ENCODE measurements at places on chromosomes 6 and 20.

- H3K27me3 ChIP-seq, result no peaks in the 10 kb centered on the region
- peak overlapping the region; percentile 20 for H3K27ac ChIP-seq
- H3K4me1 ChIP-seq, result peaks cover 5% of the 10 kb centered on the region
- no peaks in the 10 kb centered on the region for H3K36me3 ChIP-seq
- no peak overlapping the region for H3K4me3 ChIP-seq
Observed at GRCh38 chr6:108988765-108989164, 105.9 kb downstream of the SESN1 start.

DNA sequence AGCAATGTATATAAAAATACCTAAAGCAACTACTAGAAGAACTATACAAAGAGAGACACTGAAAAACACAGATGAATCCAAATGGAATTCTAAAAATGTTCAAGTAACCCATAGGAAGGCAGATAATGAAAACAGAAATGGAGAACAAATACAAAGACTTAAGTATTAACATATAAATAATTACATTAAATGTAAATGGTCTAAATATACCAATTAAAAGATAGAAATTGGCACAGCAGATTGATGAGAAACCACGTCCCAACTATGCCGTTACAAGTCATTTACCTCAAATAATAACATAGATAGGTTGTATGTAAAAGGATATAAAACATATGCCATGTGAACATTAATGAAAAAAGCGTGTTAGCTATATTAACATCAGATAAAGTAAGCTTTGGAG lies 40.1 kb downstream of the CEP85L start:
- no peak overlapping the region for H3K27ac ChIP-seq
- no peaks in the 10 kb centered on the region for H3K4me1 ChIP-seq
- no peaks in the 10 kb centered on the region for H3K36me3 ChIP-seq
- DNase-seq, result no peak
- H3K4me3 ChIP-seq, result no peak overlapping the region
- H3K27me3 ChIP-seq, result no peaks in the 10 kb centered on the region

DNA sequence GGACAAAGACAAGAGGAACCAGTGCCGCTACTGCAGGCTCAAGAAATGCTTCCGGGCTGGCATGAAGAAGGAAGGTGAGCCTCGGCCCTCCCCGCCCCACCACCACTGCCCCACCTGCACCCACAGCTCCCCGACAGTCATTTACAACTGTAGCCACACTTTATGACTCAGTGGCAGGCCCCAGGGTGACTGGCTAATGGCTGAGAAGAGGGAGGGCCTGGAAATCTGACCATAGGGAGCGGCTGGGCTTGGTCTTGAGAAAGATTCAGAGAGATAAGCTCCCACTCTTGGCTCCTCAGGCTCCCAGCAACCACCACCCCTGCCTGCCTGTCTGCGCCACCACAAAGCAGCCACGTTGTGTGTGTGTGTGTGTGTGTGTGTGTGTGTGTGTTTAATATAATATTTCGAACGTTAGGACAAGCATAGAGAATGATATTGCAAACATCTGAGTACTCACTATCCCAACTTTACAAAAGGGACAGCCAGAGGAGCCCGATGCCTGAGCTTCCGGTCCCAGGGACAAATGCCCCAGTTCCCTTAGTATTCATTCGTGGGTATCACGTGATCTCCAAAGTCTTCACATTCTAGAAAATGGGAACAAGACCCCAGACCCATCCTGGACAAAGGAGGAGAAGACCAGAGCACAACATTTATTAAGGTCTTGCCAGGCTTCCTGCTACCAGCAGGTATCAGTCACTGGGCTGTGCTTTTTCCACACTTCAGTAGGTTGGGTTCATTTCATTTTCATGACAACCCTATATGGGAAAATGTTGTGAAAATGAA lies 52.1 kb downstream of the HNF4A start:
- H3K27ac ChIP-seq, result no peak overlapping the region
- H3K27me3 ChIP-seq, result peaks cover 11% of the 10 kb centered on the region
- no peak for DNase-seq
- no peak overlapping the region for H3K4me3 ChIP-seq
- H3K36me3 ChIP-seq, result no peaks in the 10 kb centered on the region

DNA sequence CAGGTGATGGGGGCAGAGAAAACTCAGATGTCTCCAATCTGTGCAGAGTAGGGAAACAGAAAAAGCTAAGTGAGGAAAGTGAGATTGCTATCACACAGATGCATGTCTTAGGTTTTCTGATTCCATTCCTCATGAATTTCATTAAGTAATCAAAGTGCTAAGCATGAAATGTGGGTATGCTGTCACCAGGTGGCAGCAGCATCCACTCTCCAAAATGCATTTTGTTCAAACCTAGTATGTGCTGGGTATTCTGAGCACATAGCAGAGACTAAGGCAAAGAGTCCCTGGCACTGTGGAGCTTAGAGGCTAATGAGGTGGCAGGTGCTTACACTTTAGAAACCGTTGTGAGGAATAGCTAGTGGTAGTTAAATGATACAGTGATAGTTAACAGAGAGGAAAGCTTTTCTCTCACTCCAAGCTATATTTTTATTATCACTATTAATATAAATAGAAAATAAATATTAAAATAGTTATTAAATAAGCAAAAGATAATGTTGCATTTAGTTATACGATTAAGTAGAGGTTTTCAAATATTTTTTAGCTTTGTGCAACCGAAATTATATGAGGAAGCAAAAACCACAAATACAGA lies 179.5 kb downstream of the CDH26 start:
- no peaks in the 10 kb centered on the region for H3K36me3 ChIP-seq
- peak overlapping the region; percentile 41 for H3K4me3 ChIP-seq
- peaks cover 36% of the 10 kb centered on the region for H3K4me1 ChIP-seq

GRCh38 chr6:17525637-17526036 lies 74.5 kb upstream of the FAM8A1 start:
- H3K27me3 ChIP-seq, result no peaks in the 10 kb centered on the region
- no peaks in the 10 kb centered on the region for H3K4me1 ChIP-seq
- H3K27ac ChIP-seq, result no peak overlapping the region
- no peaks in the 10 kb centered on the region for H3K36me3 ChIP-seq

GRCh38 chr6:165987483-165988301 lies 180.0 kb downstream of the TBXT start:
- no peaks in the 10 kb centered on the region for H3K36me3 ChIP-seq
- no peak overlapping the region for H3K4me3 ChIP-seq
- no peaks in the 10 kb centered on the region for H3K4me1 ChIP-seq
- H3K27ac ChIP-seq, result no peak overlapping the region
- H3K27me3 ChIP-seq, result peaks cover 22% of the 10 kb centered on the region

DNA sequence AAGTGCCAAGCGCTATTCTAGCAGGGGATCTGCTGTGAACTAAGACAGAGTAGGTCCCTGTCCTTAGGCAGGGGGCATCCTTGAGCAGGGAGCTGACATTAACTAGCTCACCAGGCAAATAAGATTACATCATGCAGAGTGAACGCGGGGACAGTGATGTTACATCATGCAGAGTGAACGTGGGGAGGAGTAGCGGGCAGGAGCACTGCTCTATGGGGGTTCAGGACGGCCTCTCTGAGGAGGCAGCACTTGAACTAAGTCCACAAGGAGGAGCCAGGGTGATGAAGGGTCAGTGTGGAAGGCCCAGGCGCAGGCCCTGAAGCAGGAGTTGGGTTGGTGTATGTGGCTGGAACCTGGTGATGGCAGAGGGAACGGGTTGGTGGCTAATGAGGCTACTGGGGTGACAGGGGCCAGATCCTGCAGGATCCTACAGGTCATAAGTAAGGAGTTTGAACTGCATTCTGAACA lies 38.7 kb downstream of the KAT14 start:
- H3K27me3 ChIP-seq, result no peaks in the 10 kb centered on the region
- H3K4me3 ChIP-seq, result no peak overlapping the region
- peaks cover 33% of the 10 kb centered on the region for H3K36me3 ChIP-seq
- H3K4me1 ChIP-seq, result no peaks in the 10 kb centered on the region
- no peak for DNase-seq

GRCh38 chr6:159178847-159179246 lies 9.6 kb downstream of the FNDC1 start:
- H3K4me3 ChIP-seq, result no peak overlapping the region
- H3K27ac ChIP-seq, result no peak overlapping the region
- H3K36me3 ChIP-seq, result no peaks in the 10 kb centered on the region
- H3K4me1 ChIP-seq, result no peaks in the 10 kb centered on the region
- no peak for DNase-seq

DNA sequence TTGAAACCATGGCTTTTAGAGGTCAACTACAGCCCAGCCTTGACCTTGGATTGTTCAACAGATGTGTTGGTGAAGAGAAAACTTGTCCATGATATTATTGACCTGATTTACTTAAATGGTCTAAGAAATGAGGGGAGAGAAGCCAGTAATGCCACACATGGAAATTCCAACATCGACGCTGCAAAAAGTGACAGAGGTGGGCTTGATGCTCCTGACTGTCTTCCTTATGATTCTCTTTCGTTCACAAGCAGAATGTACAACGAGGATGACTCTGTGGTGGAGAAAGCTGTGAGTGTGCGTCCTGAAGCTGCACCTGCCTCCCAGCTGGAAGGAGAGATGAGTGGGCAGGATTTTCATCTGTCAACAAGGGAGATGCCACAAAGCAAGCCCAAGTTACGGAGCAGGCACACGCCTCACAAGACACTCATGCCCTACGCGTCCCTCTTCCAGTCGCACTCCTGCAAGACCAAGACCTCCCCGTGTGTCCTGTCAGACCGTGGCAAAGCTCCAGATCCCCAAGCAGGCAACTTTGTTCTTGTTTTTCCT lies 16.2 kb downstream of the TTLL2 start:
- H3K36me3 ChIP-seq, result no peaks in the 10 kb centered on the region
- H3K27ac ChIP-seq, result no peak overlapping the region
- no peaks in the 10 kb centered on the region for H3K27me3 ChIP-seq
- no peaks in the 10 kb centered on the region for H3K4me1 ChIP-seq
- no peak for DNase-seq
- H3K4me3 ChIP-seq, result no peak overlapping the region

DNA sequence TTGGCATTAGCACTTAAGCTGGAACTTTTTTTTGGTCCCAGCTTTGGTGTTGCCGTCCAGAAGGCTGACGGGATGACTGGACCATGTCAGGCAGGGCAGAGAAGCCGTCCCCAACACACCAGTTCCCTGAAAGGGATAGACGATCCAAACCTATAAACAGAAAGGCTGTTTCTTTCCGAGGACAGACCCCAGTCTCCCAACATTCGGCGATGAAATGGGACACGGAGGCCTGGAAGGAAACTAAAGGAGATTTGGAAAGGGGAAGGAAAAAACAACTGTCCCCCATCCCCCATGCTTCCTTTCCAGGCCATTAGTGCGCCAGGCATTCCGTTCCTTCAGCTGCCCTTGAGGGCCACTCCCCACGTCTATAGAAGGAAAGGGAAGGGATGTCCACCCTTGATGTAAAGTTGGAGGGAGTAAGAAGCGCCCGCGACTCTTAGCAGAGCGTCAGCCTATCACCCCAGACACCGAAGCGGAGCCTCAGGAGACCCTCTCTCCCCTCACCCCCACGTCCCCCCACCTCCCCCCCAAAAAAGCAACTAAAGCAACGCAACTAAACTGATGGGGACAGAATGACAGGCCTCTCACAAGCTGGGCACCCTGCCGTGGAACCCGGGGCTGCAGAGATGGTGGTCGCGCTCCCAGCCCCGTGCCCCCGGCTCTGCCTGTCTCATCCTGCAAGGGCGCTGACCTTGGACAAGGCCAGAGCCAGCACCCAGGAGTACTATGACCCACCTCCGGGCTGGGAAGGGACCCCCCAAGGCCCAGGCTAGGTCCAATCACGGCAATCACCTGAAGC lies 638 bp downstream of the BLCAP start:
- H3K27me3 ChIP-seq, result no peaks in the 10 kb centered on the region
- H3K27ac ChIP-seq, result peak overlapping the region; percentile 97
- peaks cover 23% of the 10 kb centered on the region for H3K4me1 ChIP-seq
- no peak for DNase-seq
- H3K36me3 ChIP-seq, result no peaks in the 10 kb centered on the region

- H3K4me1 ChIP-seq, result peaks cover 10% of the 10 kb centered on the region
- no peak overlapping the region for H3K4me3 ChIP-seq
- H3K27me3 ChIP-seq, result no peaks in the 10 kb centered on the region
Observed at GRCh38 chr6:8059129-8059528, 5.1 kb downstream of the BLOC1S5 start.

GRCh38 chr6:4935975-4936680 lies 67.7 kb downstream of the RPP40 start:
- no peak overlapping the region for H3K4me3 ChIP-seq
- no peaks in the 10 kb centered on the region for H3K4me1 ChIP-seq
- H3K27me3 ChIP-seq, result no peaks in the 10 kb centered on the region
- H3K27ac ChIP-seq, result no peak overlapping the region
- DNase-seq, result no peak
- H3K36me3 ChIP-seq, result peaks cover 6% of the 10 kb centered on the region

DNA sequence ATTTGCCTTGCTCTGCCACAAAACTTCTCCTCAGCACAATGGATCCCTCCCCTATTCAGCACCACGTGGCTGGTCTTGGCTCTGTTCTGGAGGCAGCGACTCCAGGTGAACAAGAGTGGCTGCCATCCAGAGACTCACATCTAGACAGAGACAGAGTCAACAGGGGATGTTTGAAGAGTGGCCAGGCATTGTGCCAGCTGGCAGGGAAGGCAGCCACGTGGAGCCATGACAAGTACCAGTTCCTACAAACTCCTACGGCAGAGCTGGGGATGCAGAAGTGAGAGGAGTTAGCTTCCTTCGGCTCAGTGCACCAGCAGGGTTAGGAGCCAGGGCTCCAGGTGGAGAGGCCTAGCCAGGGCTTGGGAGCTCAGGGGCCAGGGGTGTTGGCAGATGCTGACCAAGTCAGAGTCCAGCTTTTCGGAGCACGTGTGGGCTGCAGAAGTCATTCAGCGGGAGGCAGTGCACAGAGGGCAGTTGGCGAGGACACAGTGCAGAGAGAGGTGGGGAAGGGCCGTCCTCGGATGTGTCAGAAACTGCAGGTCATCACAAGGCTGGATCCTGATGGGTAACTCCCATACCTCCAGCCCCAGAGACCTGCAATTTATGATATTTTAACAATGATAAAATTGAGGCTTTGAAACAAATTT lies 171.7 kb upstream of the PDE10A start:
- H3K27me3 ChIP-seq, result no peaks in the 10 kb centered on the region
- no peak overlapping the region for H3K4me3 ChIP-seq
- DNase-seq, result peak; percentile 90
- peaks cover 3% of the 10 kb centered on the region for H3K4me1 ChIP-seq
- no peaks in the 10 kb centered on the region for H3K36me3 ChIP-seq
- no peak overlapping the region for H3K27ac ChIP-seq

- no peaks in the 10 kb centered on the region for H3K36me3 ChIP-seq
- DNase-seq, result peak; percentile 83
- peak overlapping the region; percentile 58 for H3K4me3 ChIP-seq
Observed at GRCh38 chr6:157323966-157324300, 614 bp upstream of the TMEM242 start.

GRCh38 chr6:169527306-169527705 lies 174.5 kb downstream of the WDR27 start:
- no peak overlapping the region for H3K4me3 ChIP-seq
- H3K36me3 ChIP-seq, result no peaks in the 10 kb centered on the region
- no peak overlapping the region for H3K27ac ChIP-seq
- DNase-seq, result no peak

GRCh38 chr6:13715444-13715883 lies 3.8 kb upstream of the RANBP9 start:
- no peak overlapping the region for H3K4me3 ChIP-seq
- H3K36me3 ChIP-seq, result no peaks in the 10 kb centered on the region
- DNase-seq, result no peak
- H3K27me3 ChIP-seq, result no peaks in the 10 kb centered on the region
- peaks cover 4% of the 10 kb centered on the region for H3K4me1 ChIP-seq
- H3K27ac ChIP-seq, result no peak overlapping the region

- peak overlapping the region; percentile 77 for H3K27ac ChIP-seq
- H3K4me1 ChIP-seq, result peaks cover 13% of the 10 kb centered on the region
- H3K27me3 ChIP-seq, result peaks cover 27% of the 10 kb centered on the region
- no peak for DNase-seq
- peaks cover 24% of the 10 kb centered on the region for H3K36me3 ChIP-seq
Observed at GRCh38 chr6:28224131-28225055, 682 bp upstream of the ZSCAN9 start.

GRCh38 chr20:19260412-19261090 lies 48.1 kb downstream of the SLC24A3 start:
- peaks cover 4% of the 10 kb centered on the region for H3K4me1 ChIP-seq
- H3K4me3 ChIP-seq, result no peak overlapping the region
- no peaks in the 10 kb centered on the region for H3K36me3 ChIP-seq
- H3K27ac ChIP-seq, result no peak overlapping the region
- DNase-seq, result no peak
